Stomach (tissue), 19 donors: ENCODE measurements at places on chromosomes 16 and 17. TPM values are rescaled to one million over a fixed set of nuclear protein-coding genes. Genes with fewer than 3 reads are reported as not detected.
A peak's percentile ranks its signal among the peaks of the same experiment; 100 is the strongest.

- peak; percentile 97 for DNase-seq
- no peaks in the 10 kb centered on the region for H3K27me3 ChIP-seq
- H3K4me3 ChIP-seq, result no peak overlapping the region
- H3K27ac ChIP-seq, result peak overlapping the region; percentile 23
- H3K36me3 ChIP-seq, result peaks cover 98% of the 10 kb centered on the region
Measured at GRCh38 chr17:42322382-42323267, 34.3 kb downstream of the STAT5A start.

MYH11 gene
- total RNA-seq, result 1,909 TPM

SLC12A3 gene
- not detected for total RNA-seq

DNA sequence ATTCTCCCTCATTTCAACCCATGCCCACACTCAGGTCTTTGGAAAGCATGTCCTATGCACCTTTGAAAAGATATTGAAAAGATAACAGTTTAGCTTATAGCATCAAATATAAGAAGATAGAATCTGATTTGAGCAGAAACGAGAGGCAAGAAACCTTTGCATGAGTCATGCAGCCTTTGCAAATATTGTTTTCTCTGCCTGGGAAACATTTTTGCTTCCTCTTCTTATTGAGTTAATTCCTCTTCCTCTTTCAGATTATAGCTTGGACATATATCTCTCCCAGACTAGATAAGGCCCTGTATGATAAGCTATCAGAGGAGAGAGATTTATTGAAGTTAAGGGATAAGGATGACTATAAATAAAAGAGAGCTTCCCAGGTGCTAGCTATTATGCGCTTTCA is 46.1 kb upstream of the KCNJ2 start:
- no peak for DNase-seq
- peaks cover 4% of the 10 kb centered on the region for H3K4me1 ChIP-seq
- H3K36me3 ChIP-seq, result no peaks in the 10 kb centered on the region
- no peak overlapping the region for H3K4me3 ChIP-seq

DNA sequence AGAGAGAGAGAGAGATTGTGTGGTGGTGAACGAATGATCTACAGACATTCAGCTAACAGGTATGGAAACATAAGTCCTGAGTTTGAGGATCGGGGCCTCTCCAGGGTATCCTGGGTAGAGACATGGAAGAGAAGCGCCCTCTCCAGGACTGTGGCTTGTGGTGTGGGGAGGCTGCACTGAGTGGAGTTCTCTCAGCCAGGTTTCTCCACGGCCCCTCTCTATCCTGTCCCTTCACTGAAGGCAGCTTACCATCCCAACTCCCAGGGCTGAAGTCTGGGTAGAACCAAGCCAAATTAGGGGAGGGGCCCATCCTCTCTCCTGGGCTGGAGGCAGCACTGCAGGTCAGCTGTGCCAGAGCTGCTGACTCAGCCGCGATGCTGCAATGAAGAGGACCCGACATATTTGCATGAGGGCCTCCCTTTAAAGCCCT is 6.2 kb downstream of the C1QL1 start:
- peaks cover 87% of the 10 kb centered on the region for H3K27me3 ChIP-seq
- H3K27ac ChIP-seq, result no peak overlapping the region

GRCh38 chr16:86029131-86029741 is 130.3 kb downstream of the IRF8 start:
- peaks cover 28% of the 10 kb centered on the region for H3K4me1 ChIP-seq
- no peak overlapping the region for H3K4me3 ChIP-seq
- H3K27ac ChIP-seq, result peak overlapping the region; percentile 2

GRCh38 chr16:67235816-67236562 is 9.1 kb downstream of the TMEM208 start:
- H3K27me3 ChIP-seq, result no peaks in the 10 kb centered on the region
- H3K4me3 ChIP-seq, result no peak overlapping the region
- peaks cover 9% of the 10 kb centered on the region for H3K4me1 ChIP-seq
- H3K36me3 ChIP-seq, result peaks cover 88% of the 10 kb centered on the region

DNA sequence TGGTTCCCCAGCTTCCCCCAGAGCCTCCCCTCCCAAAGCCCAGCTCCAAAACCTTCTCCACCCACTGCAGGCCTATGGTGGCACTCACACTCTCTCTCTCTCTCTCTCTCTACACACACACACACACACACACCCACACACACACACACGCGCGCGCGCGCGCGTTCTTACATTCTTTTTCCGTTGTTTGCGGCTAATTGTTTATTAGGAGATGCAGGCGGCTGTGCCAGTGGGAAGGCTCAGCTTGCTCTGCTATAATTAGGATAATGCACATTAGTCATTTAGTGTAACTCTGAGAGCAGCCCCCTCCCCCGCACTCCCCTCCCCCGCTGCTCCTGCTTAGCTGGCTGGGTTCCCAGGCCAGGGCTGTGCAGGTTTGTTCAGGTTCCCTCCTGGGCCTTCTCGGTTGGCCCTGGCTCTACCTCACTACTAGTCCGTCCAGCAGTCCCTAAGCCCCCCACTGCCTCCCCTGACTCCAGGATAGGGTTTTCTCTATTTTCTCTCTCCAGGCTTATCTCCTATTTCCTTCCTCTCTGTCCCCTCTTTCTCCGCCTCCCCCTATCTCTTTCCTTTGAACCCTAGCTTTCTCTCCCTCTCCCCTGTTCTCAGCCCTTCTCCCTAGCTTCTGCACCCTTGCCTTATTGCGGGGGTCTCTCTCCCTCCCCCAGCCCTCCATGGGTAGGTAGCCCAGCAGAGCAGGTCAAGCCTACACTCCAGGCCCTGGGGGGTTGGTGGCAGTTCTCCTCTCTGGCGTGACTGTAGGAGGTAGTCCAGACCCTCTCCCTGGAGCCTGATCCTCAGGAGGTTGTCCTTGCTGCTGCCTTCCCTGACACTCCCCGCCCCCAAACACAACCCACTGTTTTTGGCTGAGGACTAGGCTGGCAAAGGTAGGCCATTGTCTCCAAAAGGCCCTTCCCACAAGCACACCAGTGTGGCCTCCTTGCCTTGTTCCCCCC is 34.0 kb downstream of the TMEM132E start:
- no peak for DNase-seq
- H3K4me3 ChIP-seq, result no peak overlapping the region
- H3K27me3 ChIP-seq, result peaks cover 86% of the 10 kb centered on the region
- peaks cover 9% of the 10 kb centered on the region for H3K4me1 ChIP-seq
- H3K27ac ChIP-seq, result no peak overlapping the region

GRCh38 chr17:33233811-33234177 is 59.3 kb downstream of the ASIC2 start:
- H3K36me3 ChIP-seq, result no peaks in the 10 kb centered on the region
- H3K27ac ChIP-seq, result no peak overlapping the region
- DNase-seq, result no peak
